Urinary bladder (tissue), 4 donors: ENCODE measurements at places on chromosomes 5 and 9. TPM values are rescaled to one million over a fixed set of nuclear protein-coding genes. Genes with fewer than 3 reads are reported as not detected.

DMGDH gene
- polyA plus RNA-seq: 1.4 TPM

TENT4A gene
- 13.0 TPM for polyA plus RNA-seq

COL23A1 gene
- polyA plus RNA-seq: 0.87 TPM

PAEP gene
- not detected for polyA plus RNA-seq

PCDHB15 gene
- 7.3 TPM for polyA plus RNA-seq

DBH gene
- polyA plus RNA-seq: 0.98 TPM

PTPDC1 gene
- polyA plus RNA-seq: 3.5 TPM

NOP16 gene
- 27.9 TPM for polyA plus RNA-seq

PCDHB11 gene
- 2.8 TPM for polyA plus RNA-seq

OMD gene
- 15.3 TPM for polyA plus RNA-seq

FSTL4 gene
- polyA plus RNA-seq: 4.0 TPM

FGFR4 gene
- 12.8 TPM for polyA plus RNA-seq

TMEM215 gene
- polyA plus RNA-seq: not detected

LHX3 gene
- polyA plus RNA-seq: not detected

SLC1A3 gene
- polyA plus RNA-seq: 15.7 TPM
